ENCODE measurements at places on chromosomes 3 and 15.

GRCh38 chr3:188123170-188123905 lies 30.6 kb upstream of the LPP start:
- no peak for DNase-seq

GRCh38 chr3:151331696-151332095 lies 2.3 kb upstream of the P2RY13 start:
- DNase-seq: no peak

GRCh38 chr3:120160050-120160449 lies 65.8 kb upstream of the GSK3B start:
- DNase-seq: peak; percentile 91

- no peak for DNase-seq
Measured at GRCh38 chr3:73964818-73965217, 340.1 kb upstream of the PDZRN3 start.

GRCh38 chr3:68424796-68425460 lies 507.4 kb downstream of the TAFA4 start:
- DNase-seq: no peak

DNA sequence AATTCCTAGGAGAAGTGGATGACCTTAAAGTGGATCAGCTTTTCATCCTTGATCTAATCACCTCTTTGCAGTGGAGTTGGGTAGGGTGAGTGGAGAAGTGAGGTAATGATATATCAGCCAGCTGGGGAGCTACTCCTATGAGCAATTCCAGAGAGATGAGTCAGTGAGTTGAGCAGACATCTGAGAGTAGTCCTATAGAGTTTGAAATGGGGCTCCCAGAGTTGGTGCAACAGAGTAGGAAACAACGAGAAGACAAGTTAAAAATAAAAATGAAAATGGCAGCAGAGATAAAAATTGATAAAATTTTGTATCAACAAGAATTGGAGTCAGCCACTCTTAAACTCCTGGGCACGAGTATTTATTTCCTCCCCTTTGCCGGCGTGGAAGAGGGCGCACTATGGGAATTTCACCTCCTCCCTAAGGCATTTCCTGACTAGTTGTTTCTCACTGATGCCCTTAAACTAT lies 150.8 kb upstream of the DPH6 start:
- peak; percentile 50 for DNase-seq

DNA sequence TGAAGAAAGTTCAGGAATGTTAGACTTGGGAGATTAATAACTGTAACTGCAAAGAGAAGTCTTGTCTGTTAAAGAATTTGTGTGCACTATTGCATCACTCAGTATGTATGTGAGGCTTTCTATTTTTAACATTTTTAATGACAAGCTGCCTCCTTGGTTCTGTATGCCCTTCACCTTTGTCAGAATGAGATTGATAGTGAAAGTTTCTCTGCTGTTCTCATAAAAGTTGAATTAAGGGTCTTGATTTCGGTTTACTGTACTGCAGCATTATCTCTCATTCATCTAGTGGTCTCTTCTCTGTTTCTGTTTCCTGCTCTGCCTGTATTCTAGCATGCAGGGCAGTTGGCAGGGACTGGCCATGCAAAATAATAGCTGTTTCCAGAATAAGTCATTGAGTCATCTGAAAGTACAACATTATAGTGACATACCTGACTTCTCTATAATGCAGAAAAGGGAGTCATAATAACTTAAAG lies 454.9 kb downstream of the IL5RA start:
- no peak for DNase-seq

- DNase-seq: no peak
Measured at GRCh38 chr3:23217872-23218554, 14.9 kb downstream of the UBE2E2 start.

GRCh38 chr3:113153499-113154107 lies 57.8 kb upstream of the BOC start:
- DNase-seq: no peak

- DNase-seq: peak; percentile 28
Measured at GRCh38 chr15:63600001-63600615, 2.9 kb downstream of the FBXL22 start.

DNA sequence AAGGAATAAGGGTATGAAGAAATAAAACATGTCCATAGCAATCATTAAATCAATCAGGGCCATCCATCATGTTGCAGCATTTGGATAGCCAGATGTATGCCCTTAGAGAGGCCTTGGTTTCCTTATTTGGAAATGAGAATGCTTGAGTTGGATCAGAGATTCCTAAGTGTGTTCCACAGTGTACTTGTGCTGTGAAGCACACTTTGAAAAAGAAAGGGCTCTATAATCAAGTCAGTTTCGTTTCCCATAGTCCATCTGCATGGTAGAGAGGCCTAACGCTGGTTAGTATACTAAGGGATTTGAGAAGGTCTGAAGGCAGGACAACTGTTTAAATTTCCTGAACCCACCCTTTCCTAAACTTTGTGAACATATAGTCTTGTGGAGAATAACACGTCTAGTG lies 30.9 kb downstream of the RBMS3 start:
- DNase-seq: no peak

DNA sequence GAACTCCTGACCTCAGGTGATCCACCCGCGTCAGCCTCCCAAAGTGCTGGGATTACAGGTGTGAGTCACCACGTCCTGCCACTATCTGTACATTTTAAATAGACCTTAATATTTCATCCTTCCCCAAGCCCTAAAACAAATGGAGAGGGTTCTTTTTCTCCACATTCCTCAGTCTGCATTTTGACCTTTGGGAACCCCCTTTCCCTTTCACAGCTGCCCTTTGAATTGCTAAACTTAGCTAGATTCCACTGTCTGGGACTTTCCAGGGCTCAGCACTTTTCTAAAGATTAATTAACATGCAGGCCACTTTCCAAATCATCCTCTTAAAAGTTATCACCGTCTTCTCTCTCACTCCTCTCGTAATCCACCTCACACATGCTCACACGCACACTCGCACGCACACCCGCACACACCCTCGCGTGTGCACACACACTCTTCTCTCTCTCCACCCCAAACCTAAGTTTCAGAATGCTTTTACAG lies 124.2 kb downstream of the TMCO5A start:
- no peak for DNase-seq

DNA sequence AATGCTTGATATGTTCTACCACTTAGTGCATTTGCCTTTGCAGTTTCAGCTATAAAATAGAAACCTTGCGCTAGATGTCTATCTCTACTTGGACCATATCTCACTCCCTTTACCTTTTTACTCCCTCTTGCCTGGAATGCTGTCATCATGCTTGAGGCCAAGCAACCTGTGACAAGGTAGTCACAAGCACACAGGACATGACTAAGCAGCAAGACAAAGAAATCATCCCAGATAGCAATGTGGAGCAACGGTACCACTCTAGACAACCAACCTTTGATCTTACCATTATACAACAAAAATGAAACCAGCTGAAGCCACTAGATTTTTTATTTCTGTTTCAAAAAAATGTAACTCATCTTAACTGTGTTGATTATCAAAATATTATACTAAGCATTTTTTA lies 50.5 kb upstream of the SPSB4 start:
- no peak for DNase-seq

- DNase-seq: no peak
Measured at GRCh38 chr3:100429187-100429716, 27.9 kb downstream of the LNP1 start.

GRCh38 chr15:62644889-62645742 lies 397.4 kb upstream of the TPM1 start:
- DNase-seq: no peak

DNA sequence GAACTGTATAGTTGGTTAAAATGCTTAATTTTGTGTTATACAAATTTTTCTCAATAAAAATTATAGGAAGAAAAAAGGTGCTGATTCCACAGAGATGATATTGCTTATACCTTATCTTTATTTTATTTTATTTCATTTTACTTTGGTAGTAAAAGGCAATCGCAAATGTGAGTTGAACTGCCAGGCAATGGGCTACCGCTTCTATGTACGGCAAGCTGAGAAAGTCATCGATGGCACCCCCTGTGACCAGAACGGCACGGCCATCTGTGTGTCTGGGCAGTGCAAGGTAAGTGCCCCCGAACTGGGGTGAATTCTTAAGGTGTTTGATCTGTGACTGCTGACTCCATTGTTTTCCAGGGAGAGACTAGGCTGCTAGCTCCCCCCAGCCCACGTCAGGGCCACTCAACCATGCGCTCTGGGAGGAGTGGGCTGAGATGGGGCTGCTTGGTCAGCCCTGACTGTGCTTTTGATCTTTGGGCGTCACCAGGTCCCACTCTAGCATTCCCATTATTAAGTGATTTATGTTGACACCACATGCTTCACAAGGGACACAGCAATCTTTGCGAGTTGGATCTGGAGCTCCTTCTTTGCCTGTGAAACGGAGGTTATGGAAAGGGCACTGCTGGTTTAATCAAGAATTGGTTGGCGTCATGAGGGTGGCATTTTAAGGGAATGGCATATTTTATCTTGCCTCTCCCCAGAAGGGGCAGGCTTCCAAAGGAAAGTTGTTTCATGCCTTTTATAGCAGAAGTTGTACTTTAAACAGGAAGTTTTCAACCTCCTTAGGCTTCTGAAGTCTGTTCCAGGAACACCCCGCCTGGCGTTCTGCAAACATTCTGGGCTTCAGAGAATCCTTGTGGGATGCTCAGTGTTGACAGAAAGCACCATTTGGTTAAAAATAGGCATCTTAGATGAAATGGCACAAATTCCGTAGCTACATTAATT lies 296.5 kb downstream of the THSD4 start:
- DNase-seq: no peak

DNA sequence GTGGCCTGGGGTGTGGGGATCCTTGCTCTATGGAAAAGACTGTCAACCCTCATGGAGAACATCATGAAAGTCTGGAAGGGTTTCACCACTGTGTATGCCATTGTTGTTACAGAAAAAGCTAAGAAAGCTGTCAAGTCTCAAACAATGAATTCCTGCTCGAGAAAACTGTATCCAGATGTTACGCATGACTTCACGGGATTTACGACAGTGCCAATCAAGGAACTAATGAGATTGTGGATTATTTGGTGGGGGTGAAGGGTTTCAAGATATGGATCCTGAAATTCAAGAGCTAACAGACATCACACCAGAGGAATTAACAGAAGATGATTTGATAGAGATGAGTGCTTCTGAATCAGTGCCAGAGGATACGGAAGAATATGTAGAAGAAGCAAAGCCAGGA lies 7.8 kb downstream of the PPP1R2 start:
- no peak for DNase-seq

DNA sequence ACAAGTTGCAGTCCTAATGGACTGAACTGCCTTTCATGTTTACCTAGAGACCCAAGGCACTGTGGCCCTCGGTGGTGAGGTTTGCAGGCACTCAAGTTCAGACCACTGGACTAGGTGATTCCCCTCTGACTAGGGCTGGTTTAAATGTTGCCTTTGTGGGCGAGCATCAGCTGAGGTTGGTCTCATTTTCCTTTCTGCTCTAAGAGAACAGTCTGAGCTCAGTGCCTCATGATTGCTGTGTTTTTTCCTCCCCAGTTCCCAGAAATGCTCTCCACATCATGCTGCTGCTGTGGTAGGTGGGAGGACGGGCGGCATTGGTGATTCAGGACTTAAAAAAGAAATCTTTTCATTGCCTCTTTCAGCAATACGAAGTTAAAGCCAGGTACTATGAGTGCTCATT lies 237.2 kb downstream of the MBNL1 start:
- DNase-seq: no peak

GRCh38 chr3:123803521-123803920 lies 80.6 kb downstream of the MYLK start:
- no peak for DNase-seq

- DNase-seq: no peak
Measured at GRCh38 chr3:123757281-123757940, 126.7 kb downstream of the MYLK start.

- DNase-seq: no peak
Measured at GRCh38 chr3:103184772-103185171, 750.0 kb downstream of the ZPLD1 start.

GRCh38 chr3:170496026-170496867 lies 77.6 kb downstream of the CLDN11 start:
- no peak for DNase-seq

- peak; percentile 65 for DNase-seq
Measured at GRCh38 chr3:100516838-100517237, 24.4 kb downstream of the TMEM45A start.

- DNase-seq: no peak
Measured at GRCh38 chr15:64161688-64162477, 939 bp downstream of the PPIB start.

- DNase-seq: peak; percentile 33
Measured at GRCh38 chr15:64209680-64210334, 47.0 kb upstream of the PPIB start.

- no peak for DNase-seq
Measured at GRCh38 chr3:99839613-99840012, 22.0 kb downstream of the CMSS1 start.

GRCh38 chr3:120101624-120102023 lies 7.4 kb upstream of the GSK3B start:
- DNase-seq: no peak

DNA sequence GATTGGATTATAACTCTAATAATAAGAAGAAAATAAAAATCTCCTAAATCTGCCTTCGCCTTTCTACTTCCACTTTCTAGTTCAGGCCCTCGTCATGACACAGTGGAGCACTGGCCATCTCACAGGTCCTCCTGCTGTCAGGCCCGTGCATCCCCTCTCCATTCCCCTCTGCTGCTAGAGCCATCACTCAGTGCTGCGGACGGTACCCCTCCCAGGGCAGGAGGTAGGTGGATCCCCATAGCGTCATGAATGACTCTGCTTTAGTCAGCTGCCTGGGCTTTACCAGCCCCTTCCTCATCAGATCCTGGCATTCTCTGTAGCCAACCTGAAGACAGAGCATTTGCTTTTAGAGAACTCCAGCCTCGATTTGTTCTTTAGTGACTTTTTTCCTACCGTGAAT lies 12.0 kb upstream of the PPP1R2 start:
- no peak for DNase-seq

DNA sequence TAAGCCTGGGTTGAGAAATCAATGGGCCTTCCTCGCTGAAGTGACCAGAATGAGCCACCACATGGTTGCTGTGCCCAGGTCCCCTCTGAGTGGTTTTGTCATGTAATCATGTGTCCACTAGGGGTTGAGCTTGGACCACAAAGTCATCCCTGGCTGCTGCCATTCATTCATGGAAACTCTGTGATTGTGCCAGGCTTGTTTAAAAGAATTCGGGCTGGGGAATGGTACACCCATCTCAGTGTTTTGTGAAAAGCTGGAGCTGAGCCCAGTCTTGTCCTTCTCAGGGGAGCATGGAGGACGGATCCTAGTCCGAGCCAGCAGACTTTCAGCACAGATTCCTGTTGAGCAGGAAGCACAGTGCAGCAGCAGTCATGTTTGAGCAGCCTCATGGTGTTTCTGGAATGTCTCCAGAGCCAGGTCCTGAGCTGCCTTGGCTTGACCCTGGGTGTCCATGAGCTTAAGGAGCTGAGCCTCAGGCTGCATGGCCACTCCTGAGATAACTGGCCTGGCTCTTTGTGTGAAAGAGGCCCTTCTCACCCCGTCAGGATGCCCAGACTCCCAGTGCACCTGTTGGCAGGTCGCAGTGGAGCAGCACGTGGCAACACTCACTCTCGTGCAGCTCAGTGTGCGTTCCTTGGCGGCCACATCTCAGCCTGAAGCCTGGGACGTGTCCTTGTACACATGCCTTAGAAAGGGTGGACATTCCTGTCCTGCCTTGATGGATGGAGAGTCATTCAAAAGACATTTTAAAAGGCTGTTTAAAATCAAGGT lies 260.3 kb upstream of the TPM1 start:
- DNase-seq: peak; percentile 81

All from GM03348 (cell line).